Stimulated activated CD8-positive, alpha-beta memory T cell treated with anti-CD3 and anti-CD28 coated beads, Interleukin-12 subunit alpha, Interleukin-12 subunit beta, amount 100 ng/mL, for 1 hour (primary cell): ENCODE measurements at places on chromosomes 12 and 14.

- no peak for DNase-seq
These were observed 302.8 kb downstream of the FSCB start for GRCh38 chr14:44204061-44204835.

- DNase-seq: no peak
These were observed 288.1 kb downstream of the DUSP6 start for GRCh38 chr12:89064151-89064550.

GRCh38 chr14:96901227-96901626 is 104.0 kb downstream of the VRK1 start:
- DNase-seq: no peak

- no peak for DNase-seq
These were observed 76.9 kb downstream of the OTX2 start for GRCh38 chr14:56733396-56733795.

GRCh38 chr12:51593539-51593938 is 2.5 kb downstream of the SCN8A start:
- no peak for DNase-seq

DNA sequence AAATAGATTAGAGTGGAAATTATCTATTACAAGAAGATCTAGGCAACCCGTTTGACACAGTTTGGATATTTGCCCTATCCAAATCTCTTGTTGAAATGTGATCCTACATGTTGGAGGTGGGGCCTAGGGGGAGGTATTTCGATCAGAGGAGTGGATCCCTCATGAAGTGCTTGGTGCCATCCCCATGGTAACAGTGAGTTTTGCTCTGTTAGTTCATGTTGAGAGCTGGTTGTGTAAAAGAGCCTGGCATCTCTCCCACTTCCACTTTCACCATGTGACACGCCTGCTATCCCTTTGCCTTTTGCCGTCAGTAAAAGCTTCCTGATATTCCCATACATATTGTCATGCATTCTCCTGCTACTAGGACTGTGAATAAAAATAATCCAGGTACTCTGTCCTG is 66.4 kb upstream of the FLRT2 start:
- no peak for DNase-seq

DNA sequence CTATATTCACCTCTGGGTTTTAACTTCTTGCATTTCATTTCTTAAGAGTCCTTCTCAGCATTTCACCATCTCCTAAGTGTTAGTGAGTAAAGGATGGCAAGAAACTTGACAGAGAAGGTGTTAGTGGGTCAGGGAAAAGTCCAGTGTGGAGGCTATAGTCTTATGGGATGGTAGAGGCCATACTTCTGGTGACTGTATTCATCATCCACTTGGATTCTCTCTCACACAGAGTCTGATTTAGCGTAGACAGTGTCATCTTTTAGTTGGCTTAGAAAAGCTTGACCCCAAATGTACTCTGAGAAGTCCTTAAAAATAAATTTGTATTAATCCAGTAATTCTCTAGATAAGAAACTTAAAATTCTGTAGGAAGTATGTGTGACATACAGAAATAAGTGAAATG is 232.4 kb upstream of the FBXO33 start:
- DNase-seq: no peak

DNA sequence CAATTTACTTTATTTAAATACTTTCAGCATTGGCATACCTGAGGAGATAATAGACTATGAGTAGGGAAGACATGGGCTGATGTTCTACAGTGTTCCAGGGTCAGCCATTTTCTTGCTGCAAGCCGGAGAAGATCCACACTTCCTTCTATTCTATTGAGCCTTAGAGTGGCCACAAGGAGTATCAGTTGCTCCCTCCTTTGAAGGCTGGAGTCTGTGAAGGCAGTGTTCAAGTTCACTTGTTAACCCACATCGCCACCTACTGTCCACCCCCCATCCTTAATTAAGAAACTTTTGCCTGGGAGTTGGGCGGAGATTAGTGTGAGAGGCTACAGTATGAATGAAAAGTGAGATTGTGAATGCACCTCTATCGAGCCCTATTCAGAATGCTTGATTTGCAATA is 666.6 kb downstream of the NRXN3 start:
- DNase-seq: no peak

GRCh38 chr12:5364036-5364770 is 67.7 kb upstream of the NTF3 start:
- no peak for DNase-seq

DNA sequence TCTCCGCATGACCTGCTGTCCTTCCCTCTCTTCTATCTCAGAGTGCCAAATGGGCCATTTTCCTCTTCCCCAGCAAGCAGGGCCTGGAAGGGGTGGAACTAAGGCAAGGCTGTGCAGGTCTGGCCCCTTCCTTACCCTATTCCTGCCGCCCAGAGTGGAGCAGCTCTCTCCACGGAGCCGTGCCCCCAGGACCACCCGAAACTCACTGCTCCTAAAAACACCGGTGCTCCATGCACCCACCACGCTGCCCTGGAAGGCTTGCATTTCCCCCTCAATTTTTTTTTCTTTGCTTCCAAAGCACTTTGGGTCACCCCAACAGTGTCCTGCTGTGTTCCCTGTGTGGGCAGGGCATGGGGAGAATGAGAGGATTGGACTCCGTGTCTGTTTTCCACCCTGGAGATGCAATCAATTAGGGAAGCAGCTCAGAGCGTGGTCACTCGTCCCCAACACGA is 48.5 kb upstream of the MEG3 start:
- no peak for DNase-seq

GRCh38 chr12:104969343-104969742 is 11.3 kb upstream of the SLC41A2 start:
- no peak for DNase-seq

- no peak for DNase-seq
These were observed 339.8 kb downstream of the PCNX1 start for GRCh38 chr14:71247106-71247505.

- DNase-seq: no peak
These were observed 50.2 kb upstream of the ELK3 start for GRCh38 chr12:96143827-96144565.

GRCh38 chr12:106086696-106087095 is 52.1 kb downstream of the NUAK1 start:
- no peak for DNase-seq

DNA sequence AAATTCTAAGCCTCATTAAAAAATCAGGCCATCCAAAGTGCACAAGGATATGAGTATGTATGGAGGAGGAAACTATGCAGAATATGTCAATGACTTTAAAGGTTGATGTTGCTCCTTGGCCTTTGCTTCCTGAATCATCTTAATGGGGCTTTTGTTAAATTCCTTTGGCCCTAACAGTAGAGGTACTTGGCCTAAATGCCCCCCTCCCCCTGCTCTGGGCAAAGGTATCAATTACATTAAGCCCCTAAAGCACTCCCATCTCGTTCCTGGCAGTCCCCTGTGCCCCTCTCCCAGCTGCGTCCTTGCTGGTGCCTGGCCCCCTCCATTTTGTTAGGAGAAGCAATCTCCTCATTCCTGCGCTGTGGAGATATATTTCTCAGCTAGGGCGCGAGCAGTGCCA is 4.8 kb downstream of the COPZ1 start:
- no peak for DNase-seq

DNA sequence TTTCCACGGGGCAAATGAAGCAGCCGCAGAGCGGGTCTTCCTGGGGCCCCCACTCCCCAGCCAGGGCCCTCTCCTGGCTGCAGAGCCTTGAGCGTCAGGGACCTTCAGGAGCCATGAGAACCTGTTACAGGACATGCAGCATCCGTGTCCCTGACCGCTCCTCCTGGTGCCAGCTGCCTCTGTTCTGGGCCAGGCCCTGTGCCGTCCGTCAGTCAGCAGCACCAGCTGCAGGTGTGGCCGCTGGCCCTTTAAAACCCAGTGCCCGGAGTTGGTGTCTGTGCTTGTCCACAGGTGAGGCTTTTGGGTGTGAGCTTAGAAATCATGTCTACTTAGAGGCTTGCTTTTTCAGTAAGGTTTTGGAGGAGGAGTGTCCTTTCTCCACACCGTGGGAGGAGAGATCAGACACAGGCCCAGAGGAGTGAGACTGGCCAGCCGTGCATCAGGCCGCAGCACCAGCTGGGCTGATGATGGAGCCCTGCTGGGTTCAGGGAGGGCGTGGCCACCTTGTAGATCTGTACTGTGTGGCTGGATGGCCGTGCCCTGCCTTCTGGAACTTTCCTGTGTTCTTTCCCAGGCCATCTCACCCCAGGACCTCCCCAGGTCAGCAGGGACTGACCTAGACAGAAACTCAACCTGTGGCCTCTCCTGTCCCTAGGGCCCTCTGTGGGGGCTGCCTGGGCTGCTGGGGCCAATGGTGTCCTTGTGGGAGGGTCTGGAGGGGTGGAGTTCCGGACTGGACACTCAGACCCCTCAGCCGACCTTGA is 27.1 kb downstream of the AACS start:
- DNase-seq: no peak

DNA sequence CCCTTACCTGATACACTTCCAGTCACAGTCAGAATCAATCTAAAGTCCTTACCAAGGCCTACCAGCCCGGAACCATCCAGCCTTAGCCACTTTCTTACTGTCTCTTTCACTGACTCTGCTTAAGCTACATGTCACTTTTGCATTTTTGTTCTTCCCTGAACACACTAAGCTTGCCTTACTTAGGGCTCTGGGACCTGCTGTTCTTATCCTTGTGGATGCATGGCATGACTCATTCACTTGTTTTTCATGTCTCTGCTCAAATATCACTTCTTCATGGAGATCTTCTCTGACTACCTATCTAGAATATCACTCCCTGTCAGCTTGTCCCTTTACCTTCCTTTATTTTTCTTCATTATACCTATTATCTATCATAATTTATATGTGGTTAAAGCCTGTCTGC is 65.6 kb upstream of the ZDHHC17 start:
- no peak for DNase-seq

GRCh38 chr14:89678768-89679167 is 261.7 kb upstream of the FOXN3 start:
- DNase-seq: no peak

DNA sequence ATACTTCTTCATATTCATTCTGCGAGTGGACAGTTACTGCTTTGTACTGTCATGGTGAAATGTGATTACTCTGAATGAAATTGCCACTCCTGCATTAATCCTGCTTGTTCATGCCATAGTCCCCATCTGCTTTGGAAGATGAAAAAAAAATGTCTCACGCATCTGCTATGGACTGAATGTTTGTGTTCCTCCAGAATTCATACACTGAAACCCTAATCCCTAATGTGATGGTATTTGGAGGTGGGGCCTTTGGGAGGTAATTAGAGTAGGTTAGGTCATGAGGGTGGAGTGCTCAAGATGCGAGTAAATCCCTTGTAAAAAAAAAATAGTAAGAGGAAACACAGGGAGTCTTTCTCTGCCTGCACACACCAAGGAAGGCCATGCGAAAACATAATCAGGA is 427.2 kb downstream of the TMTC2 start:
- DNase-seq: no peak

- no peak for DNase-seq
These were observed 293.2 kb upstream of the FAR2 start for GRCh38 chr12:28855761-28856310.

- DNase-seq: no peak
These were observed 33.8 kb upstream of the FGD4 start for GRCh38 chr12:32365473-32366064.

GRCh38 chr14:68247676-68248268 is 428.2 kb downstream of the RAD51B start:
- DNase-seq: no peak

GRCh38 chr14:72559669-72560255 is 334.1 kb downstream of the DPF3 start:
- no peak for DNase-seq
